ENCODE measurements at places on chromosomes 1 and 21.
A peak's percentile ranks its signal among the peaks of the same experiment; 100 is the strongest.

GRCh38 chr1:198030682-198031081, 113.5 kb downstream of the LHX9 start:
- DNase-seq: no peak

GRCh38 chr1:24657781-24658180, 14.7 kb downstream of the SRRM1 start:
- no peak for DNase-seq

- no peak for DNase-seq
Measured at GRCh38 chr1:223257856-223258550, 106.0 kb downstream of the SUSD4 start.

DNA sequence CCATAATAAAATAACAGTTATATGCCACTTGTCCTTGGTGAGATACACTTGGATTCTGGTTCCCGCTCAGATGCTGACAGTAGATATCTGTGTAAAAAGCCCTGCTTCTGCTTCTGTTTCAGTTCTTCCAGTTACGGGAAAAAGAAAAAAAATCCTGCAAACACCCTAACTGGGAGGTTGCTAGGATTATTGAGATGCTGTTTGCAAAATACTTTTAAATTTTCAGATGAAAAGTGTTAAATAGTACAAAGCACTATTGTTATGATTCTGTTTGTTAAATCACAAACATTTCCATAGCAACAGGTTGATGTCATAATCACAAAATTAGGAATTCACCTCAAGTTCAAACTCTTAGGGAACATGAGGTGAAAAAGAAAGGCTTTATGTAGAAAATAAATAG, 232.3 kb downstream of the HMCN1 start:
- no peak for DNase-seq

- no peak for DNase-seq
Measured at GRCh38 chr1:119453021-119453420, 38.1 kb downstream of the HSD3B2 start.

DNA sequence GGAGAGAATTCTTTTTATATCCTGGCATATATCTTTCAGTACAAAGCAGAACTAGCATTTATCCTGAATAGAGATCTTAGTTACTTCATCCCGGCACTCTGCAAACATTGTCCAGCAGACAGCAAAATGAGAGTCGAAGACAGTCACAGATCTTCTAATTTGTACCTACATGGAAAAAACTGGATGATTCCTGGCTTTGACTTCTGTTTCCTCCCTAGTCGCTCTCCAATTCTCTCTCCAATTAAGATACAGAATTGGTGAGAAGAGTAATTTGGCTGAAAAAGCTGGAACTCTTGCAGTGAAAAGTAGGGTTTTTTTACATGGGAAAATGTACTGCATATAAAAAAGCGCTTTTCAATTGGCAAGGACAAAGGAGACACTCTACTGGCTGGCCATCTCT, 151.1 kb upstream of the C8B start:
- DNase-seq: no peak

- no peak for DNase-seq
Measured at GRCh38 chr1:84899969-84900368, 7.0 kb upstream of the LPAR3 start.

DNA sequence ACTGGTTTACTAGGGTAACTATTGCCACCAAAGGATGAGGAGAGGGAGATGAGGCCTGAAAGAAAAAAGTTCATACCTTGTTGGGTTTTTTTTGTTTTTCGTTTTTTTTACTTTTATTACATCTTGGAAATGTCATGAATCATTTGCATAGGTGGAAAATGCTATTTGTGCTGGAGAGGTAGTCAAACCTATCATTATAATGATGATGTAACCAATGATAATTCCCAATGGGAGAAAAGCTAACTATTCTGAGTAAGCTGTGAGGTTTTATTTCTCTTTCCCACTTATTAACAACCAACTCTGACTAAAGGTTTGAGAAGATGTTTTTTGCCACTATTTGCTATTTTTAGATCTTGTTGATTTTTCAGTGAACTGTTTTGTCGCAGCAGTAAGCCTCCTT, 29.0 kb downstream of the SH3GLB1 start:
- no peak for DNase-seq

- no peak for DNase-seq
Measured at GRCh38 chr1:26373789-26374188, 1.2 kb upstream of the ZNF683 start.

GRCh38 chr1:94859174-94859573, 39.0 kb downstream of the SLC44A3 start:
- no peak for DNase-seq

DNA sequence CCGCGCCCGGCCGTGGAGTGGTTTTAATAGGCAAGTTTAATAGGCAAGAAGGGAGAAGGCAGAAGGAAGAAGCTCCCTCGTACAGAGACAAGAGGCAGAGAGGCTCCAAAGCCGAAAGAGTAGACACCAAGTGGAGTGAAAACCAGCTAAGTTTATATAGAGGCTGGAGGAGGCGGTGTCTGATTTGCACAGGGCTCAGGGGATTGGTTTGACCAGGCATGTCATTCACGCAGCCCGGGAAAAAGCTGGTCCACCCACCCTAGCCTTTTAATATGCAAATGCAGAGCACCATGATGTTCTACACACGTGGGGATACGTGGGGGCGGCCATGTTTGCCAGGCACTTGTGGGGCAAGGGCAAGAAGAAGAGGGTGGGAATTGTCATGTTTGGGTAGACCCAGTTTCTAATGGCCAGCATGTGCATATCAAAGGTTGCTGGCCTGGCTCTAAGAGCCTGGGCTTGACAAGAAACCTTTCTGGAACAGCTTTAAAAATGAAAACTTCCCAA, 18.0 kb upstream of the SOD1 start:
- DNase-seq: no peak

DNA sequence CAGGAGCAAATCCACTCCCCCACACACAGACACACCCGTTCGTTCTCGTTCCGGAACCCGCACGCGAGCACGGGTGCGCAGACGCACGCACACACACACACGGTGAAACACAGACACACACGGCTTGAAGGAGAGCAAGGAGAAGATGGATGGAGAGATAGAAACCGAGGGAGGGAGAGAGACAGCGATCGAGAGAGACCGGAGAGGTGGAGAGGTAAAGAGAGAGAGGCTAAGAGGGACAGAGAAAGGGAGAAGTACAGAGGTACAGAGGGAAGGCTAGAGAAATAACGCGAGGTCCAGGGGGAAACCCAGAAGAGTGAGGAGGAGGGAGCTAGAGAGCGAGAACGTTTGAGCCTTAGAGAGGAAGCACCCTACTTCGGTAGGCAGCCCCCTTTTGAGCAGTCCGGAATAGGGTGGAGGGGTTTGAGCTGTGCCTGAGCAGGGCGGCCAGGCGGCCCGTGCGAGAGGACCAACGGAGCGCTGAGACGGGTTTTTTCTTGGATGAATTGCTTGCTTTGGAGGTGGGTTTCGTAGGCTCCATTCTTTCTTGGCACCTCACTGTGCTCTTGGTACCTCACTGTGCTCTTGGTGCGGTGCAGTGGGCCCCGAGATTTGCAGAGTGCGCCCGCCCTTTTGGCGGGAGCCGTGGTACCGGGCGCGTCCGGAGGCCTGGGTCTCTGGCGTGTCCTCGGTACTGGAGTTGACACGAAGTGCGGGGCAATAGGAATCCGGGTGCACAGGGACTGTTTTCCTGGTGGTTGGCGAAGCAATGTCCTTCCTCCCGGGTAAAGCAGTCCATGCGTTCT, 88.4 kb upstream of the RHOU start:
- peak; percentile 41 for DNase-seq

GRCh38 chr1:79006564-79006963, at the start of gene ADGRL4:
Gene ADGRL4, minus strand, starts transcription at chr1:79006730. Its CDS starts 76 bp downstream, at chr1:79006654.
- no peak for DNase-seq

DNA sequence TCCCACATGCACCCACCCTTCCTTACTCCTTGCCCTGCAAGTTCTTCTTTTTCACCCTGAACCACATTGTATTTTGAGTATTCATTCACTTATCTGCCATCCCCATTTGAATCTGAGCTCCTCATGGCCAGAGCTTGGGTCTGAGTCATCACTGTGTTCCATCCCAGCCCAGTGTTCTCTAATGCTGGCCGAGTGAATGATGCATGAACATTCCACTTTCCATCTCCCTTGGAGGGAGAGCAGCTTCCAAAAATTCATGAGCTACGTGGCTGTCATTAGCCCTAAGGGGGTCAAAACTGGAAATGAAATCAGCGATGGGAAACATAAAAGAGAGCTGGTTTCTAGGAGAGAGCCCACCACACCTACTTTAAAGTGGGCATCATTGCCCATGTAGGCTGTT, 187.0 kb upstream of the USP24 start:
- no peak for DNase-seq
